Tibial artery (tissue), 4 donors: ENCODE measurements at places on chromosomes 1 and 21.

DNA sequence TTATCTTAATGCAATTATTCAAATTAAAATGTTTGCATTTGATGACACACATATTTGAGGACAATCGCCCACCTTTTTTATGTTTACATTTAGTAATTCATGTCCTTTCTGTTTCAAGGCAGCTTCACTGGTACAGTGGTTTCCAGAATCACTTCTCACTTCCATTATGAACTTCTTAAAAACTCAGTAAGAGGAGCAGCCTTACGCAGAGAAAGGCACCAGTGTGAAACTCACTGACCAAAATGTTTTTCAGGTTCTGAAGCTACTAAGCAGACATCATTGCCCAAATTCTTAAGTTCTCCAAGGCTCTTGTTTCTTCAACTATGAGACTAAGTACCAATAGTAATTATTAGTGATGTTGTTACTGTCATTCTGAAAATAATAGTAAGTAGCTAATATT lies 353.1 kb upstream of the CXADR start:
- DNase-seq: no peak

GRCh38 chr1:201946224-201946908 lies at the start of gene LMOD1:
LMOD1 (minus strand) TSS chr1:201946548; CDS start chr1:201946340, 208 bp downstream.
- DNase-seq: peak; percentile 99

DNA sequence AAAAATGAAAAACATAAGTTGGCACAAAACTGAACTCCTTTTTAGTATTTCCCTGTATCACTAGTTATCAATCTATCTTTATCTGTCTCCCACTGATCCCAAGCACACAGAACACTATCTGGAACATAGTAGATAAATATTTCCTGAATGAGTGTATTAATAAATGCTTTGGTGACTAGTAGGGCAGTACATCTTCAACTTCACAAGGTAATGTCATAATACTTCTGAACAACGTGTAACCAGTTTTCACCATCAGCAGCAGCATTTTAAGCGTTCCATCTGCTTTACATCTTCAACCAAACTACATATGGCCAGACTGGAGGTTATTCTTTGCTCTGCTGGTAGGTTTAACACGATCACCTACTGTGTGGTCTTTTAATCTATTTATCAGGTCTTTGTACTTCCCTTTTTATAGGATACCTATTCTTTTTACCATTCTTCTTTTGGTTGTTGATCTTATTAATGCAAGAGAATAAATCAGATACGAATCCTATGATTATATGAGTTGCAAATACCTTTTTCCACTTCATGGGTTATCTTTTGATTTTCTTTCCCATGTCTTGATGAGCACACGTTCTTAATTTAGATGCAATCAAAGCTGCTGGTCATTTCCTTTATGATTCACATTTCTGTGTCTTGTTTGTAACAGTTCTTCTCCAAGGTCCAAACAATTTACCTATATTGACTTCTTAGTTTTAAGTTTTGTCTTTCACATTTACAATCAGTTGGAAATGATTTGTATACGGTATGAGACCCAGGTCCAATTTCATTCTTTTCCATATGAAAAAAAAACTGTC lies 16.3 kb downstream of the GPBP1L1 start:
- no peak for DNase-seq

GRCh38 chr1:198641501-198641900 lies 2.7 kb downstream of the PTPRC start:
- DNase-seq: no peak

DNA sequence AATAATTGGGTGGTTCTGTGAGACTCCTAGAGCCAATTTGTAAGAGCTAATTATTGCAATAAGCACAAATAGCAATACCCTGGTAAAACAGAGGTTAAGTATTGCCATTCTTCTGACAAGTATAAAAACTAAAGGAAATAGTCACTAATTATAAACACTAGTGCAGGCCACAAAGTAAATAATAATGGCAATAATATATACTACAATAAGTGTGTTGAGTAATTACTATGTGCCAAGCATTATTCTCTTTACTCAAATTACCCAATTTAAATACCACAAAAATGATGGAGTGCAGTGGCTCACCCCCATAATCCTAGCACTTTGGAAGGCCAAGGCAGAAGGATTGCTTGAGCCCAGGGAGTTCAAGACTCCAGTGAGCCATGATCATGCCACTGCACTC lies 15.3 kb downstream of the ZMYM6 start:
- DNase-seq: no peak
